ENCODE measurements at places on chromosomes 2 and 18.

DNA sequence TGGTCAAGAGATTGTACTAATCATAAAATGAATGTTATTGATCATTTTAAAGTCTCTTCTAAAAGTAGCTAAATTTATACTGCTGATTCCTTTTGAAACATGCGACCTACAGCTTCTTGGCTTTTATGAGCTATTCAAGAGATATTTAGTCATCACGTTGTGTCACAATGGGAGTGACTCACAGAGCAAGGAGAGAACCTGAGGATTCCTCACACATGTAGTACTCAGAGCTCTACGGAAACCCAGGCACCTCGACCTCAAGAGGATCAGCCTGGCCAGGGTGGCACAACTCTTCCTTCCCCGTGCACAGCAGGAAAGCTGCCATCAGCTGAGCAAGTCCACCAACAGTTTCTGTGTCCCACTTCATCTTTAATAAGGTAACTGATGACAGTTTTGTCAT lies at the start of gene DHRS9:
DHRS9 (plus strand) TSS at position 223 of the 400 bp plus-strand sequence. CDS start 12,019 bp downstream, outside the sequence.
- peak; percentile 4 for DNase-seq

GRCh38 chr2:63249161-63249560 lies 198.5 kb downstream of the OTX1 start:
- DNase-seq, result no peak

DNA sequence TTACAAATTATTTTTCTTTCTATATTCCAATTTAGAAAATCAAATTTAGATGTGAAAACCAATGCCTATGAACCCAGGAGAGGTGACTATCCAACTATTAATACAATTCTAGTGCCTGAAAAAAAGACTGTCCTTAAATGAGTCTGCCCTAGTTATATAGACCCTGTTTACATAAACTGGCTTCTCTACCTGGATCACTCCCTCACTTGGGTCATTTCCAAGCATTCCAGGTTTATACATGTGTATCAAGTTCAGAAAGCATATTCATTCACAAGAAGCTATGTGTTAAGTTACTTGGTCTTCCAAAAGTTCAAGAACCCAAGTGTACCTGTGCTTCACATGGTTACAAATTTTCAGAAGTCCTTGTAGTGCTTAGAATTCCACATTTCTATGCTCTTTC lies 8.3 kb downstream of the ZNF385B start:
- no peak for DNase-seq

- DNase-seq, result no peak
Measured at GRCh38 chr2:200408428-200409316, 101.2 kb downstream of the KCTD18 start.

DNA sequence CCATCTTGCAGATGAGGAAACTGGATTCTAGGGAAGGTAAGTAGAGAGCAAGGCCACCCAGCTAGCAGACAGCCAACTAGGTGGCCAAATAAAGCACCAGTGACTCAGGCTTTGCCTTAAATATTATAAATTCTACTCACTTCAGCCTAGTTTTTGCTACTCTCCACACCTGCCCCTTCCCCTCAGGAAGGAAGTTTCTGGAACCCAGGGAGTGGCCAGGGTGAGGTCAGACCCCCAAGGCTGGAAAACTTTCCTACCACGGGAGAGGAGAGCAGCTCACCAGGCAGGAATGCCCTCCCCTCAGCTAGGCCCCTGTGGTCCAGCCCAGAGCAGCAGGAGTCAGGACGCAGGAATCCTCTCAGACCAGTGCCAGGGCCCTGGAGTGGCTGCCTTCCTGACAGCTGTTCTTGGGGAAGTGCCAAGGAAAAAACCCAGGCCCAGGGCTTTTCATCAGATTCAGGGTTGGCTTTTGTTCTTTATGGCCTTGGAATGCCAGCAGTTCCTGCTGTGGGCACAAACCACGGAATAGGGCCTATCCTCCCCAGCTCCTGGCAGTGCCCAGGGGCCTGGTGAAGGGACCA lies 5.1 kb upstream of the PAX8 start:
- no peak for DNase-seq

DNA sequence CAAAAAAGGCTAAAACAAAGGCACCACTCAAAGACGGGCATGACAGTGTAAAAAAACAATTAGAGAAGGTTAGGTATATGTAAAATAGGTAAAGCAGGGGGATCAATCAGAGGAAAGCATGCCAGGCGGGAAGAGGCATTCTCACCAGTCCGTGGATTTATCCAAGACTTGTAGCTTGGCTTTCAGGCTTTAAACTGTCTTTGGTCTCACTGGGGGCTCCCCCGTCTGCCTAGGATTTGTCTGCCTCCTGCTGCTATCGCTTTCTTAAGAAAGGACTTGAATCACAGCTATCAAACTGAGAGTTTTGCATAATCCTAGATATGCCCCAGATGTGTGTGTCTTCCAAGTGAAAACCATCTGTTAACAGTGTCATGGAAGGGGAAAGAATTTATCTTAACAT lies 11.1 kb upstream of the GORASP2 start:
- no peak for DNase-seq

GRCh38 chr2:176105078-176105729 lies 1.9 kb upstream of the HOXD11 start:
- no peak for DNase-seq

DNA sequence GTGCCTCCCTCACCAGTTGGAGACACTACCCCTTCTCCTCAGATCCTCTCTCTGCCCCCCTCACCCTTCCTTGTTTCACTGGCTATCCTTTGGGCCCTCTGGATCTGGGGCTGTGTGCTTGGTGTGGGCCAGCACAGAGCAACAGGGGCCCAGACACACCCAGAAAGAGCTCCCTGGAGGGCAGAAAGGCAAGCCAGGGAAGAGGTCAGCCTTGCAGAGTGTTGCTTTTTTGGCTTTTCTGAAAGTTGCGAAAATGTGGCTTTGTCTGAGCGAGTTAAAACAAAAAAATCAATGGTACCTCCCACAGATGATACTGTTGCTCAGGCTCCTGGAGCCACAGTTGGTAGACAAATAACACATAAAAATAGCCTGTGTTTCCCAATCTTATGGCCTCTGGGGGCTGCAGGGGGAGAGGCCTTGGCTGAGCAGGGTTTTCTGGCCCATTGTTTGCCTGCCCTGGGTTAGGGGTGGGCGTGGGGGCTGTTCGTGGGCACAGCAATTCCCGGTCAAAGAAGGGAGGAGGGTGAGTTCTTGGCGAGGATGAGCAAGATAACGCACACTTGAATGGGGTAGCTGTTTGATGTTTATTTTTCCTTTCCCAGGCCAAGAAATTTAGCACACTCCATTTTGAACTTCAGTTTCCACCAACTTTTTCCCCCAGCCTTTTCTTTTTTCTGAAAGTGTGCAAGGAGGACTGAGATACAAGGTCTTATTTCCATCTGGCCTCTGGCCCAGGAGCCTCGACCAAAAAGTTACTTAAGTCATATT lies 167.0 kb upstream of the HAAO start:
- DNase-seq, result no peak

- no peak for DNase-seq
Measured at GRCh38 chr2:239758279-239758877, 266.8 kb downstream of the NDUFA10 start.

DNA sequence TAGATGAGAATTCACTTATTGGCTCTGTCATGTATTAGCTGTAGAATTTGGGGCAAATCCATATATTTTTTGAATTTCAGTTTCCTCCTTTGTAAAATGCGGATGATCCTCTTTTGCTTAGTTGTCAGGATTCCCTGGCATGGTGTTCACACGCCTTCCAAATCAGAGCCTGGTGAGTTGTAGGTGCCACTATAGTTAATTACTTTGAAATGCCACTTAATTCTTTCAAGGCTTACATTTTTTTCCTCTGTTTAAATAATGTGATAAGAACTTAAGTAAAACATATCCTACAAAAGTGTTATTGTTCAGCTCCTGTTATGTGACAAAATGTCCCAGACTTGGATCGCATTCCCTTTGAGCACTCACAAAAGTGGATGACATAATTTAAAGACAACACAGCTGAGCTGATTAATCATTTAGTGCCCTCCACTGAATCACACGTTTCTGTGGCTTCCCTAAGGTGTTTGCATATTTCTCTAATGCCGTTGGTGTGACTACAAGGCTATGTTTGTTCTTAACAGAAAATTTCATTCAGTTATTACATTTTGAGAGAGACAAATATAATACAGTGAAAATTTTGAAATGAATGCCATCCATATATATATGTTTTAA lies 471.2 kb upstream of the CHST9 start:
- DNase-seq, result no peak

DNA sequence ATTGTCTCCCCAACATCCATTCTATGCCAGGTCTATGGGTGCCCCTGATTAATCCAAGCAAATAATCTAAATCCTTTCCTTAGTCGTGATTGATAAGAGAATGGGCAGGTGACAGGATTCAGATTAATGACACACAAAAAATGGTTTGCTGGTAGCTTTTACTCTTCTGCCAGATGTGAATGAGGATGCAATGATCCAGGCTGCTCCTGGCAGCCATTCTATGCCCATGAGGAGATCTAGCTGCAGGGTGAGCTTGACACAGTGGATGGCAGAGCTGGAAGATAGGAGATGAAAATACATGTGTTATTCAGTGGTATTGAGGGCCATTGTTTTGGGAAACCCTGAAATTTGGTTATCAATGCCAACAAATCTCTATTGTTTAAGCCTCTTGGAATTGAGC lies 69.7 kb downstream of the ACYP2 start:
- no peak for DNase-seq

DNA sequence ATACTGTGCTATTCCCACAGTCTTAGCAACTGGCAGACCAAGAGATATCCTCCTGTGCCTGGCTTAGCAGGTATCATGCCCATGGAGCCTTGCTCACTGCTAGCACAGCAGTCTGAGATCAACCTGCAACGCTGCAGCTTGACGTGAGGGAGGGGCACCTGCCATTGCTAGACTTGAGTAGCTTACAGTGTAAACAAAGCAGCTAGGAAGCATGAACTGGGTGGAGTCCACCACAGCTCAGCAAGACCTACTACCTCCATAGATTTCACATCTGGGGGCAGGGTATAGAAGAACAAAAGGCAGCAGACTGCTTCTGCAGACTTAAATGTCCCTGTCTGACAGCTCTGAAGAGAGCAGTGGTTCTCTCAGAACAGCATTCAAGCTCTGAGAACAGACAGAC lies 74.8 kb downstream of the AKAIN1 start:
- no peak for DNase-seq

Data from CD4-positive, alpha-beta T cell treated with Interleukin-12 subunit alpha and Interleukin-12 subunit beta, for 1 hour (primary cell).